Activated CD8-positive, alpha-beta memory T cell treated with anti-CD3 and anti-CD28 coated beads for 1 hour (primary cell): ENCODE measurements at places on chromosomes 2 and 18.

DNA sequence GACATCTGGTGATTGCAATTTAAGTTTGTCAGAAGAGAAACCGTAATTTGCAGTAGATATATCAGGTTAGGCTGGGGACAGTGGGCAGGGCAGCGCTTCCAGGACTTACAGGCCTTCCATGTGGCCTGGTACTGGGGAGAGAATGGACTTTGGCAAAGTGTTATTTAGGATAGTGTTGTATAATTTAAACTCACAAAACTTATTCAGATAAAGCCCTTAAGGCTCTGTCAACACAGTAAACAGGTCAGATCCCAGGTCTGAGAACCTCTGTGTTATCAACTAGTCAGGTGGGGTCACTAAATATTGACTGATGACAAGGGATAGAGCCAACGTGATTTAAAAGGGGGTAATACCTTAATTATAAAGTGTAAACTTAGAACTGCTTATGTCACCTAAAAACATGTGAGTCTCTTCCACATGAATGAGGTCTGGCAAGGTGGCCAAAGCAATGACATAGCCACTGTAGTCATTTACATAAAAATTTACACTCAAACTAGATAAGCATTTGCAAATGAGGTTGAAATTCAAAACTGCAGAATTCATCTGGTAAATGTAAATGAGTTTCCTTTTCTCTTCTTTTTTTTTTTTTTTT, 80.2 kb upstream of the DNMT3A start:
- no peak for DNase-seq

GRCh38 chr2:86596118-86596517, 27.5 kb downstream of the RNF103 start:
- no peak for DNase-seq

DNA sequence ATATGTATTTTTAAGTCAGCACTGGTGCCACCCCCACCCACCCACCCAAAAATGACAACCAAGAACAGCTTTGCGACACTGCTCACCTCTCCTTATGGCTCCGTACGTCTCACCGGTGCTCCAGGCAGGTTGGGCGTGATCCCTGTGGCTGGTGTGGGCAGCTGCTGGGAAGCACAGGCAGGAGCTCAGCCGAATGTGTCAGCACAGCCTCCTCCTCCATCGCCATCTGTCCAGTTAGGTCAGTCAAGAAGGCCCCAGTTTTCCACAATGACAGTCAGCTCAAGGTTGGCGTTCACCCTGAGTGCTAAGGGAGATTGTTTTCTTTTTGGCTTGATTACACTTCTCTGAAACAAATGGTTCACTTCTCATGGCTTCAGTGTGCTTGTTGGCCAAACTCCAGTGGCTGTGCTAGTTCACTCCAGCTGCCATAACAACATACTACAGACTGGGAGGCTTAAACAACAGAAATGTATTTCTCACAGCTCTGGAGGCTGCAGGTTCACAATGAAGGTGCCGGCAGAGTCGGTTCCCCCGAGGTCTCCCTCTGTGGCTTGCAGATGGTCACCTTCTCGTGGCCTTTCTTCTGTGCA, 30.2 kb downstream of the AMER3 start:
- no peak for DNase-seq

DNA sequence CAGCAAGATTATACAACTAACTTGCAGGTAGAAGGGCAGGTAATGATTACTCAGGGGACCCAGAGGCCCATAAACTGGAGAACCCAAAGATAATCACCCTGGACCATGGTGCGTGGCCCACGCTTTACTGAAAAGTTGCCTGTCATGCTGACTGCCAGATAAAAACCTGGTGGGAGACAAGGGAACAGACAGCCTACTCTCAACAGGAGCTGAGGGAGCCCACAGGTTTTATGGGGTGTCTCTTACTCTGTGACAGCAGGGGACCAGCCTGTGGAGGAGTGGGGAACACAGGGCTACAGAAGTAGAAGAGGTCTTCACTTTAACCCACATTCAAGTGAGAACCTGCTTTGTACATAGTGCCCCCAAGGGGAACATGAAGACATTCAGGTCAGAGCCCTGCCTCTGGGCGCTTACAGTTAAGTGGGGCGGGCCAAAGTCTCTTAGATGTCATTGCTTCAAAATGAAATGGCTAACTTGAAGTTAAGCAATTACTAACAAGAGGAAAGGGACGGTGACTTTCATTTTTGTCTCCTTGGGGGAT, 60.4 kb downstream of the DHRS9 start:
- DNase-seq = no peak

GRCh38 chr2:65586516-65586915, 154.1 kb upstream of the SPRED2 start:
- DNase-seq = no peak

GRCh38 chr18:22106536-22107292, 62.7 kb upstream of the GATA6 start:
- no peak for DNase-seq

DNA sequence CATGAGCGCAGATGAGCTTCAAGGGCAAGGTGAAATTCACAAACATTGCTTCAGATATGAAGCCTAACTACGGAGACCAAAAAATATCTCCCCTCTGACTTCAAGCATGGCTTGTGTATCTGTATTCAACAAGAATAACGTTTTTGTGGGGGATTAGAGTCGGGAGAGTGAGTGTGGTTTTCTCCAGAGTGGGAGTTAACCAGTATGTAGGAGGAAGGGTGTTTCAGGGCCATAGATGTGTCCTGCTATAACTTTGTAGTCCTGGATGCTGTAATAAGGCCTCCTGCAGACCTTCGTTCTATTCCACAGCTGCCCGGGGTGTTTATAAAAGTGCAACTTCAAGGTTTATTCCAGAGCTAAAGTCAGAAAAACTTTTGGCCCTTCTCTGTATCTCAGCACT, 12.9 kb upstream of the C2orf74 start:
- no peak for DNase-seq

DNA sequence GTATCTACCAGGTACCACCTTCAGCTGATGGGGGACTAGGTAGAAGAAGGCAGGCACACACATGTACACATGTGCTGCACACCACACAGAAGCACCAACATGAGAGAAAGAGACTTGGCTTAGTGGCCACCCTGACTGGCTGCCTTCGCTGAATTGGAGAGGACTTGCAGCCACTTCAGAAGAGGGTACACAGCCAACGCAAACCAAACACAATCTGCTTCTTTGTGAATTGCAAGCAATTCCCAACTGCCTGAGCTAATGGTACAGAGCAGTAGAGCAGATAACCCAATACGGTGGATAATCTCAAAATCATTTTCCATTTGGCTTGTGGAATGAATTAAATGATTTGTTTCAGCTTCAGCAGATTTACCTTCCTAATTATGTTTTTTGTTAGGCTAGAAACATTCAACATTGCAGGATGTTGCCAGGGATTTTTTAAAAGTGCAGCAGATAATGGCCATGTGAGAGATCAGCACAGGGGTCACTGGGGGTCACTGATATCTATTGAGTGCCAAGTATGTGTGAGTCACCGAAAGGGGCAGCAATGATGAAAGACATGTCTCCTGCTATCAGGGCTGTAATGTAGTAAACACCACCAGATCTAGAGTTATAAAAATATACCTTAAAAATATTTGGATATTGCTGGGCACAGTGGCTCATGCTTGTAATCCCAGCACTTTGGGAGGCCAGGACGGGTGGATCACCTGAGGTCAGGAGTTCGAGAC, 652.6 kb downstream of the BCL11A start:
- no peak for DNase-seq

- DNase-seq = no peak
Measured at GRCh38 chr18:73511771-73512503, 635.7 kb downstream of the FBXO15 start.

- DNase-seq = no peak
Measured at GRCh38 chr2:25788457-25788856, 89.8 kb downstream of the ASXL2 start.

GRCh38 chr2:240522406-240522805, 35.4 kb downstream of the ANKMY1 start:
- no peak for DNase-seq

DNA sequence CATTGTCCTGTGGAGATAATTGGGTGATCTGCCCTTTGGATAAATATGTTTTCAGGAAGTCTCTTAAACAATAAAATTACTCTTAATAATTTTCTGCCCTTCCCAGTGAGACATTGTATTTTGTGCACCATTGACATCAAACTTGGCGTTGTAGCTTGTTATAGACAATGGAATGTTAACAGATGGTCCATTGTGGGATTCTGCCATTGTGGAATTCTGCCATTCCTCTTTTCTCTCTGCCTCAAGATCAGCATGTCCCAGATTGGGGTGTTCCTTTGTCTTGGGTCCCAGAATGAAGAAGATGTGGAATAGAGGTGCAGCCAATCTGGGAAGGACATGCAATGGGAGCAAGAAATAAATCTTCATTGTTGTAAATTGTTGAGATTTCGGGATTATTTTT, 15.1 kb upstream of the LDAH start:
- no peak for DNase-seq

- DNase-seq = no peak
Measured at GRCh38 chr2:7444626-7445025, 527.4 kb downstream of the RNF144A start.

DNA sequence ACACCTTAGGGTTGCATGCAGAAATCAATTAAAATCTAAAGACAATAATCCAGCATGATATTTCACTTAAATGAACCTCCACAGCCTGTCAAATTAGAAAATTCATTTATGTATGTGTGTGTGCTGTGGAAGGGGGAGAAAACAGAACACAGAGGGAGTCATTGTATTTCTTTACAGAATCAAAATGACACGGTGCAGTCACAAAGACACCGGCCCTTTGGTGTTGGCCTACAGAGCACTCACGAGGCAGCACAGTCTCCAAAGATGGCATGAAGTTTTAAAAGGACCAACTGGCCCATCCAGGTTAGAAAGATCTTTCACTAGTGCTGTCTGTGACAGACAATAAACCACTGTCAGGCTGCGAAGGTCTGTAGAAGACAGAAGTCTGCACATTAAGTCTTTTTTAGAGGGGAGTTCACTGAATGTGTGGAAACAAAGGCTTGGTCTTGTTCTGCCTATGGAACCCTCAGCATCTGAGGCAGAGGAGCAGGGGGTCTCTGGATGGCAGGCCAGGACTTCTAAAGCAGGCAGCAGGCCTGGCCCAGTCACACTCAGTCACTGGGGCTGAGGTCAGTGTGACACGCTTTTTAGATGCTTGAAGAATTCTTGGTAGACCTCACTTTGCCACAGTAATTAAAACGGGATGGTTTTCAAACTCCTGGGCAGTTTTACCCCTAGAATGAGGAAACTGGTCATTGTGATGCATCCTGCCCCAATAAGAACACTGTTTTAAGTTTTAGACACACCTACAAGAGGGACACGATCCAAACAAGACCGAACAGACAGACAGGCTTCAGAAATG, 184.9 kb downstream of the AFF3 start:
- DNase-seq = no peak

GRCh38 chr2:16511041-16511440, 154.6 kb downstream of the CYRIA start:
- DNase-seq = no peak

- DNase-seq = no peak
Measured at GRCh38 chr2:29400930-29401653, 285.9 kb downstream of the CLIP4 start.
